ENCODE measurements at places on chromosomes 7 and 10.
A peak's percentile ranks its signal among the peaks of the same experiment; 100 is the strongest.

- DNase-seq, result peak; percentile 67
These were observed 670 bp downstream of the TPK1 start for GRCh38 chr7:144835155-144835611.

DNA sequence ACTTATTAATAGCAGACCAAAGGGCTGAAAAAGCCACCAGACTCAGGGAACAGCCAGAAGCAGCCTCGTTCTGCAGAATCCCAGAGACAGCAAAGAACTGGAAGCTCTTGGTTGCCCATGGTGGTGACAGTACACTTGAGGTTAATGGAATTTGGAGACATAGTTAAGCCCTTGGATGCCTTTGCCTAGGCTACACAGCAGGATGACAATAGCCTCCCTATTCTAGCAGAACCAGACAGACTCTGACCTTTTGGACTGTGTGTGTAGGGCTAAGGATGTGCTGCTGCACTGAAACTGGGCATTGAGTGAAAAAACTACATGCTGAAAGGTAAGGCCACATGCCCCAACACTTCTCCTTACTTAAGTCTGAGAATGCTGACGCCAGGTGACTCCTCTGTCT lies 22.7 kb downstream of the OTUD1 start:
- DNase-seq, result no peak

DNA sequence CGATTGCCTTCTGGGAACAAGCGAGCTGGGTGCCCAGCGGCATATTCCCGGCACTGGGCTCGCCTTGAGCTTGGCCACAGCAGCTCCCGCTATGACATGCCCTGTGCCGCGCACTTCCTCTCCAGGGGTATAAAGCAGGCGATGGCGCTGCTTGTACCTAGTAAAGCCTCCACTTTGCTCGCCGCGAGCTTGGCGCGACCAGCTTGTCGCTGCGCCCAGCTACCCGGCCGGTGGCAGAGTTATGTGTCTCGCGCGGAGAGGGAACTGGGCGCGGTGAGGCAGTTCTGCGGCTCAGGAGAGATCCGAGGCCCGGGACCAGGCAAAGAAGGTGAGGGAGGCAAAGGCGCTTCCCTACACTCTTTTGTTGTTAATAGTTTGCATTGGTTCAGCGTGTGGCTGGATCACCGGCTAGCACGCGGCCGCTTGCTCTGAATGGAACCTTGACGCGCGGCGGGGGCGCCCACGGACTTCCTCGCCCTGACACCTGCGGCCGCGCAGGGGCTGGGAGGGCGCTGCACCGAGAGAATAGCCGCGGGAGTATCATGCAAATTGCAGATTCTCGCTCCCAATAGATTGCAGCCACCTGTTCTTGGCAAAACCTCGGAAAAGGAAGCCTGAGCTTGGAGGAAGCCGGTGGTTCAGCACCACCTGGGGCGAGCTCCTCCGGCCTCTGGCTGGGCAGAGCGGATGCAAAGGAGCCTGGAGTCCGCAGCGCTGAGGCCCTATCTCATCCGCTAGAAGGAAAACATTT lies 3.0 kb upstream of the BUB3 start:
- no peak for DNase-seq

DNA sequence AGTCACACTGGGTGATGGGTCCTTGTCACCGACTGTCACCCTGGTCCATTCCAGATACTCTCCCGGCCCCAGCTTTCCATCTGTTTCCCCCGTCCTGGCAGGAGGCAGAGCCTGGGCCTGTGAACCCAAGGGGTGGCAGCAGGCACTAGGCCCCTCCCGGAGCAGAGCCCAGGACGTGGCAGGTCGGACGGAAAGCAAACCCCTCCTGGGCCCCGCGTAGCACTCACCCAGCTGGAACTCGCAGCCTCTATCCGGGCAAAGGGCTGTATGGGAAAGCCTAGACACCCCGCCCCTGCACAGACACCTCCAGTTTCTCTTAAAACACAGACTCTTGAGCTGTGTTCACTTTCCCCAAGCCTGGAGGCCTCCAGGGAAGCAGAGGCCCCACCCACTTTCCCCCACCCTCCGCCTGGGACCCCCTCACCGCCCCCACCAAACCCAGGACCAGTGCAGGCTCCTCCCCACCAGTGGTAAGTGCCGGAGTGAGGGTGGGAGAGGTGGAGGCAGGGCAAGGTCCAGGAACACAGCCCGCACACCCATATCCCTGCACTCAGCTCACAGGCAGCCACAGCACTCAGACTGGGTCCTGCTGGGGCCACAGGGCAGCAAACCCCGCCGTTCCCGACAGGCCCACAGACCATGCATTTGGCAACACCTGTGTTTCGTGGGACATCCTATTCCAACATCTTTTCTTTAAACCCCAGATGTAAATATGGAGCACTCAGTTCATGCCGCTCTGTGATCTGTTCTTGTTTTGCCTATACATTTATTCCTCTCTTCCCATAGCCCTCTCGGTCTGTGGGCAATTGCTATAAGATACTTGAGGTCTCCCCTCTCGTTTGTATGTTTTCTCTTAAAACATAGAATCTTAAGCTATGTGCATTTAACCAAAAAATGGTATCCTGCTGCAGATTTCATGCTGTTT lies 98.2 kb upstream of the PDGFA start:
- DNase-seq, result no peak

DNA sequence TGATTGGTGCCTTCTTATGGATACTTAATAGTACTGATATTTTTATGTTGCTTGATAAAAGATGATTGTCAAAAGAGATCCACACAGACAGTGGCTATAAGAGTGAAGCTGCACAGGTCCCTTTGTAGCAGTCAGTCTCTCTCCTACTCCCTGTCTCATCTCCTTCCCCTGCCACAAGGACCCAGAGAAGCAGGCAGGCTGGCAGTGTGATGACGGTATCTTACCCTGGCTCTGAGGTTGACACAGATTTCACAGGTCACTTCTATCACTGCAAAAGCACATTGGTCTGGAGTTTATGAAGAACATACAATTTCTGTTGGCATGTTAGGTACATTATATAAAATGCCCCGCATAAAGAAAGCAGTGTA lies 64.4 kb upstream of the AHR start:
- DNase-seq, result peak; percentile 25

Measured in adrenal gland (tissue), 19 donors.